Hepatocyte (in vitro differentiated cells): ENCODE measurements at places on chromosomes 16 and 17. TPM values are rescaled to one million over a fixed set of nuclear protein-coding genes. Genes with fewer than 3 reads are reported as not detected.

GRCh38 chr16:79993629-79994209 lies 393.2 kb upstream of the MAF start:
- DNase-seq = peak; percentile 41

DNA sequence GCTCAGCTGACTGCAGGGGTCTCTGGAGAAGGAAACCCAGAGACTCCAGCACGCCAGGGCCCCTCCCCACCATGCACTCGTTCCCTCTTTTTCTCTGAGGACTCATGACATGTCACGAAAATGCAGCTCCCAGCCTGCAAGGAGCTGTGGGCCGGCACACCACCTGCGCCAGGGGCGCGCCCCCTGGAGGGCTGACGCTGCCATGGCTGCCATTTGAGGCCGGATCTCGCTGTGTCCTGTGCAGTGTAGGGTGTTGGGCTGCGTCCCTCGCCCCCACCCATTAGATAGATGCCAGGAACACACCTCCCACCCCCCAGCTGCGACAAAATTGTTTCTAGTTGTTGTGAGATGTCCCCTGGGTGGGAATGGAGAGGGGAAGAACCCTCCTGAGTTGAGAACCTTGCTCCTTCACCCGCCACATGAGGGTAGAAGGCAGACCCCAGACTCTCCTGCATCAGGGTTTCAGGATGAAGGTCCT lies 8.2 kb downstream of the SYNGR2 start:
- peak; percentile 80 for DNase-seq

DNA sequence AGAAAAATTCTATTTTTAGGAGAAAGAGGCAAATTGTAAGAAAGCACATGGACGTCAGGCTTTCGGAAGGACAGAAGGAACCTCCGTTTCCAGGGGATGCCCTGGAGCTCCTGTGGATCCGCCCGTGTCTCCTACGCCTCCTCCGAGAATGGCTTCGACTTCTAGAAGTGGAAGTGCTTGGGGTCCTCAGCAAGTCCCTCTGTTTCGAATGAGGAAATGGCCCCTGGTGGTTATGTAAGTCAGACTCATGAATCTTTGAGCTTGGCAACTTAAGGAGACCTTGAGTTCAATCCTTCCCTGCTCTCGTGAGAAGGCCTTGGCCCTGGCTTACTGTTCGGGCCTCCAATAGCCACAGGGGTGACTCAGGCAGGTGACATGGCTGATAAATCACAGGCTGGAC lies 38.9 kb downstream of the COX4I1 start:
- no peak for DNase-seq

GRCh38 chr17:67606896-67607604 lies 110.7 kb upstream of the NOL11 start:
- no peak for DNase-seq

- DNase-seq = no peak
These were observed 31.4 kb upstream of the CNEP1R1 start for GRCh38 chr16:49993579-49993978.

GRCh38 chr16:8874388-8874787 lies 5.6 kb upstream of the CARHSP1 start:
- DNase-seq = peak; percentile 46

DNA sequence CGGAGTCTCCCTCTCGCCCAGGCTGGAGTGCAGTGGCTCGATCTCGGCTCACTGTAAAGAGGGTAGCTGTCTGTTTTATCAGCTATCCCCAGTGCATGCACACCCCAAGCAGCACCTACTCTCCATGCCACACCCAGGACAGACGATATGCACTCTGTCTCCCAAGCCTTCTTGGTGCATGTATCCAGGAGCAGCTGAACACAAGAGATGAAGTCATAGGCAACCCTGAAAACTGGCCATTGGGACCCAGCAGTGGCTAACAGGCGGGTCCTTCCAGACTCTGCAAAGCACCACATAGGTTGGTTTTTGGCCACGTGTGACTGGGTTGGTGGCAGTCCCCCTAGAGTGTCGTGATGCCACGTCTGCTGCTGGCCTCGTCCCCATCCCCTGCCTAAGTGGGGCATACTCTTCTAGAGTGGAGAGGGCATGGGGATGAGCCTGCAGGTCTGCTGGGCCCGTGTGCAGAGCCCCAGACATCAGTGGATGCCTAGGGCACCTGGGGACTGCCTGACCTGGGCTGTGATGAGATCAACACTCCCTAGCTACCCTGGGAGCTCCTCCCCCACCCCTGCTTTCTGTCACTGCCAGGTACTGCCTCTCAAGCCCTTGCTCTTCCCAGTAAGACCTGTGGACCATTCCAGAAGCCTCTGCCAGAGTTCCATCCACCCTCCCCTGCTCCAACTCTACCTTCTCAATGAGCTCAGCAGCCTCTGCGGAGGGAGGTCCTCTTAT lies 9.3 kb downstream of the PDE6G start:
- DNase-seq = no peak

DNA sequence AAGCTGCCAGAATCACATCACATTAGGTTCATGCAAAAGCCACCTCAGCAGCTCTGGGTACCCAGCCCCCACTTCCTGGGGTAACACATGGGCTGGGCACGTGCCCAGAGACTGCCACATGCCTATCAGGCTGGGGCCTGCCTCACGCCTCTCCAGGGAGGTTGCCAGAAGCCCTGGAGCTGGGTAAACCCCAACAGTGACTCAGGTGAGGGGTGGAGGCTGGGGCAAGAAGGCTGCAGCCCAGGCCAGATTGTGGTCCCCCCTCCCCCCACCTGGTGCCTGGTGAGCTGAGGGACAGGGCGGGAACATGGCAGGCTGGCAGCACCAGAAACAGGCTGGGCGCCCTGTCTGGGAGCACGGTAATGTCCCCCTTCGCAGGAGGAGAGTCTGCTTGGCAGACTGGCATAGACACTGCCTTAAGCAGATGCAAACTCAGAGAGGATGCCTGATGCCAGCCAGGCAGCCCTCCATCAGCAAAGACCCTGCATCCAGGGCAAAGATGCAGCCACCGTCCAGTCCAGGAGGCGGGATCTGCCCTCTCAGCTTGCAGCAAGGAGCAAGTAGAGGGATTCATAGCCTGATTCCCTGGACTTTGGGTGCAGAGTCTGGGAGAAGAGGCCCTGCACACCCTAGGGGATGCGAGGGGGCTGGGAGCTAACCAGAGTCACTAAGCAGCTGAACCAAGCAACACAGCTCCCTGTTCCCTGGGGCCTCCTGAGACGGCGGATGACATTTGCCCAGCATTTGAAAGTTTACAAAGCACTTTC lies 28.8 kb downstream of the NGFR start:
- DNase-seq = peak; percentile 13

DNA sequence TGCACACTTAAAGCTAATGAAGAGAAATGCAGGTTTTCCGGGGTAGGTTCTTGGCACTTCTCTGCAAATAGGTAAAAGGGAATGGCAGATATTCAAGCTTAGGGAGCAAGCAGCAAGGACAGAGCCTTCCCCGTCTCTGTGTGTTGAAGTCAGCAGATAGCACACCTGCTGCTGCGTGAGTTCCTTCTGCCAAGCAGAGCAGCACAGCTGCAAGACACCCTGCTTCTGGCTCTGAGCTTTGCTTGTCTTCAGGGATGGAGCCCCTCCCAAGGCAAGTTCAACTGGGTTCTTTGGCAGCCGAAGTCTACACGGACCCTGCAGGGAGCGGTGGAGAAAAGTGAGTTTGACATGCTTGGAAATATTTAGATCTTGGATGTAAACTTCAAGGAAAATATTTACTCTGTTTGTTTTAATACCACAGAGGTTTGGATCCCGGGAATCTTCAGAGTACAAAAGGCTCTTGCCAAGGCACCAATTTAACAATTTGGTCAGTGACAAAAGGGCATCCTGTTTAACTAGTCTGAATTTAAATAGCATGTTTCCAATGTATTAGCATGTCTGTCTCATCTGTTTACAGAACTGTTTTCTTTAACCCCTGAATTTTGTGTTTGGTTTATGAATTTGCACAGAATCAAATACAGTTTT lies 113.4 kb upstream of the KCNJ16 start:
- peak; percentile 34 for DNase-seq

GRCh38 chr16:73054498-73054812 lies 6.5 kb upstream of the ZFHX3 start:
- DNase-seq = no peak

- no peak for DNase-seq
These were observed 5.6 kb downstream of the C16orf89 start for GRCh38 chr16:5060073-5060641.

The KRTAP4-11 gene
- total RNA-seq = not detected in 2 replicates

The METTL26 gene
- 75.4 and 77.9 TPM in 2 replicates for total RNA-seq

The SPN gene
- total RNA-seq = 0.03 and 0.08 TPM in 2 replicates

The CD79B gene
- 0.57 TPM in 1 of 2 replicates, not detected in the other for total RNA-seq

The LRRC45 gene
- total RNA-seq = 12.8 and 15.5 TPM in 2 replicates

The TXNL4B gene
- total RNA-seq = 9.2 and 10.0 TPM in 2 replicates

The CDH13 gene
- total RNA-seq = 1.5 and 2.7 TPM in 2 replicates

The ARL5C gene
- not detected in 2 replicates for total RNA-seq

The CHST5 gene
- total RNA-seq = 0.32 TPM in 1 of 2 replicates, not detected in the other
